ENCODE measurements at places on chromosomes 11 and 22.

DNA sequence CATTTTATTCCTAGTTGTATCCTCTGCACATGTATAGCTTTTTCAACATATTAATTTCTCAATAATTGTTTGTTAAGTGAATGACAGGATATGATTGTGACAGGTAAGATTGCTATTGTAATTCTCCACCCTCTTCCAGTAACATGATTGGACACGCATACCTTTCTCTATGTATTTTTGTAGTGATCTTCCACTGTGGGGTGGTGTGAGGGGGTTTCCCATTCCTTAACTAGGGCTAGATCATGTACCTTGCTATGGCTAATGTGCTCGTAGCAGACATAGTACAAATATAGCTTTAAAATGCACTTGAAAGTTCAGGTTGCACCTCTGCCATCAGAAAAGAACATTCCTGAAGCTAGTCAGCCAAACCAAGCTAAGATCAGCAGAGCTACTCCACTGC, 2392.8 kb upstream of the RAG2 start:
- H3K4me3 ChIP-seq = no peak overlapping the region
- peaks cover 49% of the 10 kb centered on the region for H3K36me3 ChIP-seq
- H3K4me1 ChIP-seq = no peaks in the 10 kb centered on the region
- H3K27ac ChIP-seq = no peak overlapping the region

GRCh38 chr22:41800348-41801146, at the start of gene CCDC134:
Gene CCDC134, plus strand, starts transcription at chr22:41800679. Its CDS starts 8,212 bp downstream, at chr22:41808891.
- peak within 1 kb of the TSS; percentile 96 for H3K4me3 ChIP-seq
- peaks cover 30% of the 10 kb centered on the region for H3K4me1 ChIP-seq
- H3K27ac ChIP-seq = peak within 1 kb of the TSS; percentile 98
- DNase-seq = peak; percentile 91

DNA sequence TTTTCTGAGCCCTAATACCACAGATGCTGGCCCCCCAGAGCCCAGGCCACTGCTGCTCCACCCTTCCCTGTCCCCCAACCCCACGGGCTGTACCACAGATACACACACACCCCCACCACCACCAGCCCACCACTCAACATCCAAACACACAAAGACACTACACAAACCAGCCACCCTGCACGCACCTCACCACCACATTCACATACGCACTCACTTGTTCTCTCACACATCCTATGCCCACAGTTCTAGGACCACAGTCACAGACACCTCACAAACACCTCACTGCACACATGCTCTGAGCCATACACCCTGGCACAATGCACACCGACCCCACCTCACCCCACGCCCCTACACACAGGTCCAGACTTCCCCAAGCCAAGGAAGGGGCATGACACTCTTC, 22.5 kb upstream of the OAF start:
- no peak for DNase-seq
- H3K27me3 ChIP-seq = peaks cover 44% of the 10 kb centered on the region
- H3K4me3 ChIP-seq = no peak overlapping the region
- peaks cover 26% of the 10 kb centered on the region for H3K4me1 ChIP-seq
- H3K36me3 ChIP-seq = no peaks in the 10 kb centered on the region

- peaks cover 23% of the 10 kb centered on the region for H3K27me3 ChIP-seq
- H3K27ac ChIP-seq = no peak overlapping the region
Measured at GRCh38 chr11:121426476-121427399, 25.4 kb upstream of the SORL1 start.

GRCh38 chr22:24681236-24681635, 78.2 kb downstream of the GGT1 start:
- no peak overlapping the region for H3K4me3 ChIP-seq
- H3K36me3 ChIP-seq = no peaks in the 10 kb centered on the region
- no peak overlapping the region for H3K27ac ChIP-seq
- peaks cover 26% of the 10 kb centered on the region for H3K4me1 ChIP-seq

DNA sequence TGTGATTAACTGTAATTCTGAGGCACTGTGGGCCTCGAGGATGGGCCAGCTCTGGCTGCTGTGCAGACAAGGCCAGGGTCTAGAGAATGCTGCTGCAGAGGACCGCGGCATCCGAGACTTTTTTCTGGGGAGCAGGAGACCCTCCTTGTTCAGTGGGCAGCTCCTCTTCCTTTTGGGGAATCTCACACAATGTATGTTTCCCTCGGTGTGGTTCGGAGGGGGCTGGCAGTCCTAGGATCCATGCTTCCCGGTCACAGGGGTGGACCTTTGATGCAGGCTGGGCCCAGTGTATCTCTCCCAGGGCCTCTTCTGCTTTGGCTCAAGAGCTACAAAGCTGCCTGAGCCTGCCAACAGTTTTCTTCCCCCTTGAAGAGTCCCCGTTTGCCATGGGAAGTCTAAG, 31.5 kb downstream of the MYEOV start:
- H3K4me3 ChIP-seq = no peak overlapping the region
- no peaks in the 10 kb centered on the region for H3K36me3 ChIP-seq
- H3K4me1 ChIP-seq = peaks cover 8% of the 10 kb centered on the region
- no peaks in the 10 kb centered on the region for H3K27me3 ChIP-seq
- no peak for DNase-seq

GRCh38 chr22:36286096-36286957, 33.4 kb downstream of the APOL1 start:
- no peak overlapping the region for H3K4me3 ChIP-seq
- peak overlapping the region; percentile 15 for H3K27ac ChIP-seq
- peak; percentile 87 for DNase-seq
- peaks cover 5% of the 10 kb centered on the region for H3K4me1 ChIP-seq
- H3K27me3 ChIP-seq = no peaks in the 10 kb centered on the region
- peaks cover 83% of the 10 kb centered on the region for H3K36me3 ChIP-seq

DNA sequence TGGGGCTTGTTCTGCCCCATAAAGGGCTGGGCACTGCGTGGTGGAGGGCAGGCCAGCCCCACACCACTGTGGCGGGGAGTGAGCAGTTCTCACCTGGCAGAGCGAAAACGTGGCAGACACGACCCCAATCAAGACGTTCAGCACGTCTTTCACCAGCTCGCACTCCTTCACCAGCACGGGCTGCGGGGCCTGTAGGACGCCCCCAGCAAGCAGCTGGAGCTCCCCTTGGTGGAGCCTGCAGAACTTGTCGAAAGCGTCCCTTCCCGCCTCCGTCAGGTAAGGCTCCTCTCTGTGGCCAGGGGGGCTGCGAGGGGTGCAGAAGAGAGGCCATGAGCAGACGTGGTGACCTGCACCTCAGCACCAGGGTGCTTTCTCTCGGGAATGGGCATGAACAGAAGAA, 11.6 kb downstream of the TUBGCP6 start:
- H3K4me1 ChIP-seq = no peaks in the 10 kb centered on the region
- no peak overlapping the region for H3K27ac ChIP-seq
- H3K36me3 ChIP-seq = peaks cover 12% of the 10 kb centered on the region

GRCh38 chr11:73280626-73281025, 8.5 kb downstream of the P2RY6 start:
- no peaks in the 10 kb centered on the region for H3K4me1 ChIP-seq
- no peak overlapping the region for H3K27ac ChIP-seq
- DNase-seq = no peak
- no peak overlapping the region for H3K4me3 ChIP-seq
- no peaks in the 10 kb centered on the region for H3K27me3 ChIP-seq

GRCh38 chr11:64854157-64854533, 9.7 kb upstream of the CDC42BPG start:
- H3K36me3 ChIP-seq = no peaks in the 10 kb centered on the region
- no peaks in the 10 kb centered on the region for H3K27me3 ChIP-seq

GRCh38 chr11:73323464-73323863, 15.4 kb downstream of the ARHGEF17 start:
- DNase-seq = peak; percentile 84
- H3K36me3 ChIP-seq = no peaks in the 10 kb centered on the region
- H3K27ac ChIP-seq = no peak overlapping the region
- peaks cover 42% of the 10 kb centered on the region for H3K4me1 ChIP-seq
- H3K4me3 ChIP-seq = no peak overlapping the region
- H3K27me3 ChIP-seq = peaks cover 11% of the 10 kb centered on the region

Data from WTC11 (cell line).